ENCODE measurements at places on chromosomes 5 and 9. TPM values are rescaled to one million over a fixed set of nuclear protein-coding genes. Genes with fewer than 3 reads are reported as not detected.

- DNase-seq = peak; percentile 8
These were observed 58.4 kb downstream of the HMHB1 start for GRCh38 chr5:143870362-143870761.

GRCh38 chr5:135776457-135776856 is 58.0 kb upstream of the SLC25A48 start:
- no peak for DNase-seq

- DNase-seq = no peak
These were observed 44.7 kb upstream of the HMGCS1 start for GRCh38 chr5:43357878-43358281.

DNA sequence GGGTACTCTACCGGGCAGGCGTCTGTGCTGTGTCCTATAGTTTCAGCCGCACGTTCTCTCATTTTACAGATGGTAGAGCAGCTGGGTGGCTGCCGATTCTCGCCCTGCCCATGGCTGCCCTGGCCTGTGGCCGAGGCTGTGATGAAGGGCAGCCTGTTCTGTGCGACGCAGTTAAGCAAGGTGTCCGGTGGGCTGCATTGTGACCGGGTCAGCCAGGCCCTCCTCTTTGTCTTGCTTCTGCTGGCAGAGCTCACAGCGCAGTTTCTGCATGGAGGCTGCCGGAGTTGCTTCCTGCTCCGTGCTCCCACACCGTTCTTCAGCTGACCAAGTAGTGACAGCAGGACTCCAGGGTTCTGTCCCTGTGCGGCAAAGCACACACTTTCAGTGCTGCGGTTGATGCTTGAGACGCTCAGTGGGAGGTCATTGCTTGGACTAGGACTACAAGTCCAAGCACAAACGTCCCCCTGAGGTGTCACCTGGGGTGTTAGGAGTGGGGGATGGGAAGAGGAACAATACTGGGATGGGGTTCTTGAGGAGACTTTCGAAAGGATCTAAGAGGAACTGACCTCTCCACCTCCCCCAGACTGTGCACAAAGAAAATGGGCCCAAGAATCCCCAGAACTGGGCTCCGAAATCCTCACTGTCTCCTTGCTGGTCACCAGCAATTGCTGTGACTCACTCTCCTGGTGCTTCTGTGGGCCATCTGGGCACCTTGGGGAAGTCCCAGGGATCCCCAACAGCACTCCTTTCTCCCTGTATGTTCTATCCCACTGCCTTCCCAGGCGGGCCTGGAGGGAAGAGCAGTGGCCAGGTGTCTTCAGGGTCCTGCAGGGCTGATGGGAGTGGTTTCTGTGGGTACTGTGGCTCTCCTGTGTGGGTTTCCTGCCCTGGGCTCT is 58.2 kb downstream of the GADD45G start:
- DNase-seq = no peak

DNA sequence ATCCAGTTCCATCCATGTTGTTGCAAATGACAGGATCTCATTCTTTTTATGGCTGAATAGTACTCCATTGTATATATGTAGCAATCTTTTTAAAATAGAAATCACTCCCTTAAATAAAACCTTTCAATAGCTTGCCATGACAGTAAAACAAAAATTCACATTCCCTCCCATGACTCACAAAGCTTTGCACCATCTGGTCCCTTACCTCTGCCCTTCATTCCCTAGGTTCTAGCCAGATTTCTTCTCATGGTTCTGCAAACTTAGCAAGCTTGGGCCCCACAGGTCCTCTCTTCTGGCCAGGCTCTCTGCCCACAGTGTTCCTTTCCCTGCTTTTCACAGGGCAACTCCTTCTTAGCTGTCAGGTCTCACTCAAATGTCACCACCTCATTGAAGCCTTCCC is 4.3 kb upstream of the SPOCK1 start:
- no peak for DNase-seq

GRCh38 chr5:90201923-90202322 is 207.6 kb downstream of the CETN3 start:
- DNase-seq = no peak

GRCh38 chr5:55913466-55914413 is 62.6 kb downstream of the IL31RA start:
- no peak for DNase-seq

- peak; percentile 78 for DNase-seq
These were observed 28.4 kb upstream of the MVB12B start for GRCh38 chr9:126298063-126298801.

DNA sequence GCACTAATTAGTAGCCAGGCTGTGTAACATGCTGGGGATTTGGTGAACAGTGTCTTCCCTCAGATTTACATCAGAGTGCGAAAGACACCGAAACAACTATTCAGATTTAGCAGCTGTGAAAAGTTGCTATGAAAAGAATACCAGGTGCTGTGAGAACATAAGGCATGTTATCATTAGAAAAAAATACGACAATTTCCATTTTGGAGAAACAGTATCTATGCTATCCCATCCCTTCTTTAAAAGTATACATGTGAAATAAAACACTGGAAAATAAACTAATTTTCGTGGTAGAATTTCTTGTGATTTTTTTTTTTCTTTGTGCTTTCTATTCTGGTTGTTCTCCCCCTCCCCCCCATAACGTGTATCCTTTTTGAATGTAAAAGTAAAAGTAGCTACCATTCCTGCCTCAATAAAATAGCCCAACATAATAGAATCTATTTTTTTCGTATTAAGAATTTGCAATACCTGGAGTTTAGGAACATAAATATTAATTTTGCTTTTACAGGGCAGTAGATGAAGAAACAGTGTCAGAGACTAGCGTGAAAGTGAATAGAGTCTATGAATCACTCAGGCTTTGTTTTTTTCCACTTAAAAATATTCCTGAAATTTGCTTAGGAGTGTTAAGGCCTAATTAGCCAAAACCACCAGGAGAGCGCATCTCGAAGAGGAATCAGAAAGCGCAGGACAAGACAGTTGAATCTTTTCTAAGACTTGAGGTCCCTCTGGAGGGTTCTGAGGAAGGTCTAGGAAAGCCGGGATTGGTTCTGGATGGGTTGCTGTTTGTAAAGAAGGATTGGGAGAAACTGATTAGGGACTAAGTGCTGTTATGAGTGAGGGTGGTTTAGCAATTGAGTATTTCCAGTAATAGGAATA is 813 bp upstream of the SLU7 start:
- no peak for DNase-seq

GRCh38 chr9:101636247-101636646 is 41.5 kb upstream of the PPP3R2 start:
- no peak for DNase-seq

DNA sequence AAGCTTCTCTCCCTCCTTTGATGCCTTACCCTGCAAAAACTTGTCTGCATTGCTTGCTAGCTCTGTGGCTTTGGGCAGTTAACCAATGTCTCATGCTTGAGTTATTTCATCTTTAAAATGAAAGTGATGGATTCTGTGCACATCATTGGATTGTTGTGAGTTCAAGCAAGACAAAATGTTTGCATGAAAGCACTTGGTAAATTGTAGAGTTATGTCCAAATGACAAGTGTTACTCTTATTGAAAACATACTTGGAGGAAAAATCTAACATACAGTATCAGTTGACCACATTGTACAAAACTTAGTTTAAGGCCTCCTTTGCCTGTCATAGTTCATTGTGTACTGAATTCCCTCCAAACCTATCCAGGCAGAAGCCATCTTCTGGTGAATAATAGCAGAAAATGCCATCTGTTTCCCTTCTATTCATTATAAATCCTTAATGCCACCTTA is 30.0 kb downstream of the TGFBR1 start:
- peak; percentile 65 for DNase-seq

DNA sequence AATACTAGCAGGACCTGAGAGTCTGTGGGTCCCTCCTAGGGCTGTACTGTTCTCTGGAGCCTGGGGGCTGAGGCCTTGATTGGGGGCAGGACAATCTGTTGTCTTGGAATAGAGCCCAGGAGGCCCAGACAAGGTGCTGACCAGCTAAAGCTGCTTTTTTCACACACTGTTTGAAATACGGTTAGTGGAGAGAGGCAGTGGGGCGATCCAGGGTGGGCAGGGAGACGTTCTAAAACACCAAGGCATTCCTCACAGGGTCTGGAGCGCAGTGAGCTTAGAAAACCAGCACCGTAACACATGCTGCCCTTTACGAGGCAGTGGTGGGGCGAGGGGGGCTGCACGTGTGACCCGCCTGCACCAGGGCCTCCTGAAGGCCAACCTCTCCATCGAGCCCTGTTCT is 55.1 kb downstream of the EHMT1 start:
- DNase-seq = peak; percentile 31

- no peak for DNase-seq
These were observed 348.1 kb downstream of the ADAMTS6 start for GRCh38 chr5:65133477-65134110.

DNA sequence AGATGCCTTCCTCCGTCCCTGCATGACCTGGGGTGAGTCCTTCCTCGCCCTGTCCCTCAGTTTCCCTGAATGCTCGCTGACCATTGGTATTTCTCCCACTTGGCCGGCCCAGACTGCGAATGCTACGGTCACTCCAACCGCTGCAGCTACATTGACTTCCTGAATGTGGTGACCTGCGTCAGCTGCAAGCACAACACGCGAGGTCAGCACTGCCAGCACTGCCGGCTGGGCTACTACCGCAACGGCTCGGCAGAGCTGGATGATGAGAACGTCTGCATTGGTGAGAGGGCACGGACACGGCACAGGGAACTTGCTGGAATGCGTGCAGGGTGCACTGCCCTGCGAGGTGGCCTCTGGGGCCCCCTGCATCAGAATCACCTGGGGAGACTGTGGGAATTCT is 77.1 kb downstream of the NTNG2 start:
- DNase-seq = peak; percentile 77

DNA sequence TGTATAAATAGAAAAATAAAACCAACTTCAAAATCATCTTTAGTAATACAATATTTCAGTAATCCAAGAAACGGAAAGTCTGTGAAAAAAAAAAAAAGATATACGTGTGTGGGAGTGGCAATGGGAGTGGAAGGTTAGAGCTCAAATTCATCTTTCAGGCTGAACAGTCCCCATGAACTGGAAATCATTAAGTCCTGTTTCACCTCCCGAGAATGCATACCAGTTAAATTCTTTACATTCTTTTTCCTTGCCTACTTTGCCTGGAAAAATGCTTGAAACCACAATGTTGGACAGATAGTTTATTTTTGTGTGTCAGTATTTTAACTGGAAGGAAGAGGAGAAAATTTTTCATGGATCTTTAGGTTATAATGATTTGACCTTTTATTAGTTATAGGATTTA is 166.8 kb downstream of the MUSK start:
- DNase-seq = peak; percentile 53

DNA sequence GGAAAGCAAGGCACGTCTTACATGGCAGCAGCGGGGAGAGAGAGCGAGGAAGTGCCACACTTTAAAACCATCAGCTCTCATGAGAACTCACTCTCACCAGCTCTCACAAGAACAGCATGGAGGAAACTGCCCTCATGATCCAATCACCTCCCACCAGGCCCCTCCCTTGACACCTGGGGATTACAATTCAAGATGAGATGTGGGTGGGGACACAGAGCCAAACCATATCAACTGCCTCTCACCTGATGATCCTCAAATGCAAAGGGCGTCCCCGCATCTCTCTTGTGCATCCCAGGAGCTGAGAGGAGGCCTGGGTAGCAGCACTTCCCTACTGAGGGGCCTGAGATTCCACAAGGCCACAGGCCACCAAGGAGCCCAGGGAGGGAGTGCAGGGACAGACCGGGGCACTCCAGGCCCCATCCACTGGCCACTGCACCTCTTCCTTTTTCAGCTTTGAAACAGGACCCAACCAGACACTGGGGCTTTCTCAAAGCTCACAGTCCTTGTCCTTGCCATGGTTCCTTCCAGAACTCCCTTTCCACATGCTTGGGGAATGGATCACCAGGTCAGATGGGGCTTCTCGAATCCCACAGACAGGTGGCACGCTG is 54.5 kb upstream of the IL17B start:
- peak; percentile 52 for DNase-seq

- no peak for DNase-seq
These were observed 641 bp downstream of the ATP6V1G1 start for GRCh38 chr9:114588210-114588609.

GRCh38 chr5:132776131-132776937 is 705 bp downstream of the SEPTIN8 start:
- DNase-seq = no peak

DNA sequence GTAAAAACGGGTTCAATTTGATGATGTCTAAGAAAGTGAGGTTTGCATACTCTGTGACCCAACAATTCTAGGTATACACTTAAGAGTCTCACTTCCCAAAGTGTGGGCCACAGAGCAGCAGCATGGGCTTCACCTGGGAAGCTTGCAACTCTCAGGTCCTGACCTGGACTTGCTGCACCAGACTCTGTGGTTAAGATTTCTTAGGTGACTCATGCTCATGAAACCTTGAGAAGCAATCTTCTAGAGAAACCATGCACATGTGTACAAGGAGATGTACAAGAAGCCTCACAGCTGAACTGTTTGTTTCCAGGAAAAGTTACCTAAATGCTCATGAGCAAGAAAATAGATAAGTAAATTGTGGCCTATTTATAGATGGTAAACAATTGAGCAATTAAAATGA is 30.0 kb downstream of the DNAJC21 start:
- DNase-seq = no peak

GRCh38 chr5:24998641-24999040 is 353.9 kb upstream of the CDH10 start:
- DNase-seq = no peak

DNA sequence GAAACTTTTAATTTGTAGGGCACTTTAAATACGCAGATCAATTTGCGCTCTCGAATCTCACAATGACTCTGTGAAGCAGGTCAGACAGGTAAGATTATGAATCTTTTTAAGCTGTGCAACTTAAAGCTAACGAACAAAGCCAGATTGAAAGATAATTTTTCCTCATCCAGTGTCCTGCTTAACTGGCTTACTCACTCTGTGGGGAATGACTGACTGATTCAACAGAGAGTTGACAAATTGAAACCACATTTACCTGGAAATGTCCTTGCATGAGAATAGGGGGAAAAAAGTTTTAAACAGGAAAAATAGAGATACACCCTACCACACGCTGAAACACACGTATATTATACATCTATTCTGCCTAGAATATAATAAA is 187.9 kb downstream of the MAN2A1 start:
- no peak for DNase-seq

- no peak for DNase-seq
These were observed 66.1 kb downstream of the DNAH5 start for GRCh38 chr5:13878357-13878756.

- DNase-seq = no peak
These were observed 166.4 kb upstream of the MVB12B start for GRCh38 chr9:126160067-126160853.

- DNase-seq = no peak
These were observed 809 bp downstream of the TNIP1 start for GRCh38 chr5:151079838-151080612.

GRCh38 chr5:74956278-74956677 is 90.1 kb upstream of the FAM169A start:
- no peak for DNase-seq

GRCh38 chr9:95852059-95853032 is 23.1 kb upstream of the ERCC6L2 start:
- peak; percentile 39 for DNase-seq

The CNTLN gene
- total RNA-seq = 17.7 TPM

The SPINK14 gene
- total RNA-seq = not detected

The CDH9 gene
- total RNA-seq = not detected

The PCDHGB3 gene
- 6.2 TPM for total RNA-seq

The ZDHHC12 gene
- 32.7 TPM for total RNA-seq

The DDX41 gene
- 49.5 TPM for total RNA-seq

The IFNA8 gene
- not detected for total RNA-seq

The DOCK2 gene
- total RNA-seq = 6.2 TPM

The FBXW2 gene
- 41.0 TPM for total RNA-seq

The PRRX2 gene
- total RNA-seq = 34.8 TPM
